ENCODE measurements at places on chromosomes 7 and 10.

DNA sequence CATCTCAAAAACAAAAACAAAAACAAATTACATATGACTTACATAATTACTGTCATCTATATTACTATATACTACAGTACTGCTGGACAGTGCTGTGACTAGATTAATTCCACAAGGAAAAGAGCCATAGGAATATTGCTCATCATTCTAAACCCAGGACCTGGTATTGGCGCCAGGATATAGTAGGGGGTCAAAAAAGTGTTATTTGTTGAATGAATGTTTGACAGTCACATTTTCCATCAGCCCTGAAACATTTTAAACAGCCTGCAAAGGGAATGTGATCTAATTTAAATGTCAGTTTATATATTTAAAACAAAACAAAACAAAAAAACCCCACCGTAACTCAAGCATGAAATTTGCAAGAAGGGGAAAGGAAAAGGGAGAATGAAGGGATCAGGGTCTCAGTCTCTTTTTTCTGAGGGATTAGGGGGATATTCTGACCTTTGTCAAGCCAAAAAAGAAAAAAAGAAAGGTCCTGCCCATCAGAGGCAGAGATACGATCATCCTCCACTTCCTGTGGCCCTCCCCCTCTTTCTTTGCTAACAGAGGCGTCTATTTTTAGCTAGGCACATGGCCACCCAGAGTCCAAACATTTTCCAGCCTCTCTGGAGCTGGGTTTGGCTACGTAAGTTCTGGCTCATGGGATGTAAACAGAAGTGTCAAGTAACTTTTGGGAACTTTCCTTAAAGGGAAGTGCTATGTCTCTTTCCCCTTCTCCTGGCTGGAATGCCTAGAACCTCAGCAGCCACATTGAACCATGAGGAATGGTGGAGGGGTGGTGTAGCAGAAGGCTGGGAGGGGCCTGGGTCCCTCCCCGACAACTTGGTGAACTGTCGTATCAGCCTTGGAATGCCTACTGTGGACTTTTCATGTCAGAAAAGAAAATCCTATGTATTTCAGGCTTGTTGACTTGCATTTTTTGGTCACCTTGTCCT lies 44.6 kb upstream of the DLG5 start:
- DNase-seq: peak; percentile 73

DNA sequence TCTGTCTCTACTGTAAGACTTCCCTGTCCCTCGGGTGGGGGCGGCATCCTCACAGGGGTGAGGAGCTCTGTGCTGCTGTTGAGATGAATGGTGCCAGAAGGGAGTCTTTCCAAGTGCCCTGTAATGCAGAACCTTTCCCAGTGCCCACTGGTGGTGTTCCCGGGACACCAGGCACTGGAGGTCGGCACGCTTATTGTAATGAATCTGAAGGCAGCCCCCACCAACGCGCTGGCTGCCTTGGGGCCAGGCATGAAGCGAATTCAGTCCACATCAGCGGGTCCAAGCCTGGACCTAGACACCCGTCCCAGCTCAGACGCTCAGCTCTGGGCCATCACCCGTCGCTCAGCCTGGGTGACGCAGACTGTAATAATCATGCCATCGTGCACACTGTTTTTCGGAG lies 592.9 kb downstream of the DNAJB6 start:
- no peak for DNase-seq

- DNase-seq: peak; percentile 4
Measured at GRCh38 chr7:37287131-37287855, 161.4 kb downstream of the ELMO1 start.

GRCh38 chr10:129332476-129332875 lies 134.6 kb upstream of the MGMT start:
- DNase-seq: no peak

- no peak for DNase-seq
Measured at GRCh38 chr7:29612596-29612995, 49.0 kb downstream of the PRR15 start.

- DNase-seq: no peak
Measured at GRCh38 chr7:143027683-143028082, 751 bp upstream of the OR9A2 start.

DNA sequence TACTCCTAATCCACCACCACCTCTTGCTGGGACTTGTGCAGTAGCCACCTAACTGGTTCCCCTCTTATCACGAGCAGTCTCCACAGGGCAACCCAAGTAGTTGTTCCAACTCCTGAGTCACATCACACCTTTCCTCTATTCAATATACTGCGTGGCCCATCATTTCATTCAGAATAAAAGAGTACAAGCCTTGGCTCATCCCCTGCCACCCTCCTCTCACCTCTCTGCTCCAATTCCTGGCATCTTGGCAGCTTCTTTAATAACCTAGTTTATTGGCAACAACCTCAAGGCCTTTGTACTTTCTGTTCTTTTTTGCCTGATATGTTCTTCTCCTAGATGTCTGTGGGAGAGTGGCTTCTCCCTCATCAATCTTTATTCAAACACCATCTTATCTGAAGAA lies 199.4 kb downstream of the KIAA1217 start:
- DNase-seq: no peak

DNA sequence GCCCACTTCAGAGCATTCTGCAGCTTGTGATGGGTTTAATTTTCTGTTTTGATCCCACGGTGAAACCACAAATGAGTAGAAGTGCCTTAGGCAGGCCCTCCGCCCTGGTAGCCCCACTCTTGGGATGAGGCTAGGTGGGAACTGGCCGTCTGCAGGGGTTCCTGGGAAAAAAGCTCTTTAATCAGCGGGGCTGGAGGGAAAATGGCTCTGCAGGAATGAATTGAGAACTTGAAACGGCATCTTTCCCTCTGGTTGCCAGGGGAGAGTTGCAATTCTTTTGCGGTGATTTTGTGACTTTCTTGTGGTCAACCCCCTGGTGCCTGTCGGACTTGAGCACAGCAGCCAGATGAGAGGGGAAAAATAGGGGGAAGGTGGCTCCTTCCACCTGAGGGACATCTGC lies 32.7 kb downstream of the COL26A1 start:
- no peak for DNase-seq

- no peak for DNase-seq
Measured at GRCh38 chr10:92242380-92242779, 48.5 kb downstream of the CPEB3 start.

DNA sequence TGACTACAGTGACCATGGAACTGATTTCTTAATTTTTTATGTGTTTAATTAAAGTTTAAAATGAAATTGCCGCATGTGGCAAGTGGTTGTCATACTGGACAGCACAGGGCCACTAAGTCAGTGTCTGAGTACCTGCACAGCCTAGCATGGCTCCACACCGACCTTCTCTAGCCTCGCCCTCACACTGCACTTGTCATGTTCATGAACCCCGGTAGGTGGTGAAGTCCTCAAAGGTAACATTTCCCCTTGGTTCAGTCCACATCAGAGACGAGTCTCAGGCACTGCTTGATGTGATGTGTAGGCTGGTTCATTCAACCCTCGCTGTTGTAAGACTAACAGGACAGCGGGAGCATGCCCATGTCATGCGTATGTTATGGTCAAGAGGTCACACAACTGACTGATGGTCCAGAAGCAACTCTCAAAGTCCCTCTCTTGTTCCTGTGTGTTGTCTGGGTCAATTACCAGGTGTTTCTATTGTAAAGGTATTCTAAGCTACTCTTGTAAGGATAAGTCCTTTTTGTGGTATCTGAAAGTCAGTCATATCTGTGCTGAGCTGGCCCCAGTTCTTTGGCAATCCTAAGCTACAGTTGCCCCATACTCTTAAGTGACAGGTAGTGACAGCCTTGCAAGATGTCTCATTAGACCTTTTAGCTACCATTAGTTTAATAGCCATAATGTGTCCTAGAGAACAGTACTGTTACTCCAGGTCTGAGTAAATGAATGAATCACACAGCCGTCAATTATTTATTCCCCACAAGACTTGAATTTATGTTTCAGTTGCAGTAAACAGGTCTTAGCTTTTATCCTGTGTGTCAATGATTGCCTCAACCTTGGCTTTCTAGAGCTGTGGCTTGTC lies 32.9 kb upstream of the ZC3HAV1L start:
- no peak for DNase-seq

- DNase-seq: no peak
Measured at GRCh38 chr7:154564676-154565075, 438.2 kb downstream of the PAXIP1 start.

- peak; percentile 43 for DNase-seq
Measured at GRCh38 chr10:79905322-79906314, 43.3 kb downstream of the SFTPD start.

GRCh38 chr10:132069122-132069848 lies 3.5 kb downstream of the JAKMIP3 start:
- no peak for DNase-seq

DNA sequence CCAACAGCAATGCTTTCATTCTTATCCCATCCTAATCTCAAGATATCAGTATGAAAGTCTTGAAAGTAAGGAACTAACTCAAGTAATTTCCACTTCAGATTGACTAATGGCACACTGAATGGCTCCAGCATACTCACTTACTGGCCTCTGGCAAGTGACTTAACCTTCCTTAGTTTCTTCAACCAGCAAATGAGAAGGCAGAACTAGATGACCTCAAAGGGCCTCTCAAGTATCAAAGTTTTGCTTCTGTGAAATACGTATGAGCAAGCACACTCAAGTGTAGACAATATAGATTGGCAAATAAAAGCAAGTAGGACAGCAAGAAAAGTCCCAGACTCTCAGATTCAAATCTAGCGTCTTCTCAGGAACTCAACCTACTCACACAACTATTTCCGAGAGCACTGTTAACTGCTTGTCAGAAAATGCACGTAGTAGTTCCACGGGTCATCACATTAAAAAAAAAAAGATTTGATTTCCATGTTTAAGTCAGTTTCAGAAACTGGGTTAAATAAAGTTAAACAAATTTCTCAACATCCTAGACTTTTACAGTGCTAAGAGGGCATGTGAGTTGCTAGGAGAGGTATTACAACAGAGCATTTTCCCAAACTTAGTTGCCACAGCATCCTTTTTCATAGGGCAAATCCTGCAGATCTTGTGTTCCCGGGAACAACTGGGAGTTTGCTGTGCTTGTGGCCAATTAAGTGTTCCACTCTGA lies 276.9 kb upstream of the KLF14 start:
- no peak for DNase-seq

DNA sequence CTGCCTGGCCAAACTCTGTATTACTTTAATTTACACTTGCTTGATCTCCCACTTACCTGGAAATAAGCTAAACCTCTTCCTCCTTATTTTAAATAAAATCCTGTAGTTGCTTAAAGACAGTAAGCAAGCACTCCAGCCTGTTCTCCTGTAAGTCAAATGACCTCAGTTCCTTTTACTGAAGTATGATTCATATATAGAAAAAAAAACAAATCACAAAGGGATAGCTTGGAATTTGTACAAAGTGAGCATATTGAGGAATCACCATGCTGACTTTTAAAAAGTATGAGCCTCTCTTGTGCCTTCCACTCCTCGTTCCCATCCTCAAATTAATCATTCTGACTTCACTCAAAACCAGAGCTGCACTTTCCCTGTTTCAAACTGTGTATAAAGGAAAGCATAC lies 52.0 kb downstream of the C10orf90 start:
- no peak for DNase-seq

DNA sequence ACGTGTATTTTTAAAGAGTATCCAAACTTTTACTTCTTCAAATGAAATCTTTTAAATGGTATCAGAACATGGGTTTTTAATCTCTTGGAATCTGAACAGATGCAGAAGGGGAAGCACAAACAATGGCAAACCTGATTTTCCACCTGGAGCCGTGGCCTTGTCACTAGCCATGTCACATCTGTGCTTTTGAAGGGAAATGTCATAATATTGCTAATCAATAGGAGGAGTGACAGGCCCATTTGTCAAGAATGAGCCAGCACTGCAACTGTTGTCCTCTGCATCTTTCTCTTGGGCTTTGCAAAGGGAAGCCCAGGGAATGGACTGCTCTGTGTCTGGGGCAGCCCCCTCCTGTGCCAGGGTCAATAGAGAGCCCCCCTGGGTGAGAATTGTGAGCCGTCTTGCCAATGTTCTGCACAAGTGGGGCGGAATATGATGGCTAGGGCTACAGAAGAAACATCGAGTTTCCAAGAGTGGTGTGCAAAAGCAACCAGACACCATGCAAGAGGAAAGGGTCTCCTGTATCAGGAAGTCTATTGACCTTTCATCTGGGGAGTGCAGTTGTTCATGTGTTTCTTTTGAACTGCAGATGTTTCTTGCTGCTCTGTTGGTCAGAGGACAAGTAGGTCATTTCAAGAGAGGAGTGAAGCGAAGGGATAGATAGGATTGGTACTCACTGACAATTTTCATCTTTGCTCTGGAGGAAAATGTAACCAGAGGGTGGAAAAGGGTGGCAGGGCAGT lies 181.8 kb upstream of the NPVF start:
- no peak for DNase-seq

DNA sequence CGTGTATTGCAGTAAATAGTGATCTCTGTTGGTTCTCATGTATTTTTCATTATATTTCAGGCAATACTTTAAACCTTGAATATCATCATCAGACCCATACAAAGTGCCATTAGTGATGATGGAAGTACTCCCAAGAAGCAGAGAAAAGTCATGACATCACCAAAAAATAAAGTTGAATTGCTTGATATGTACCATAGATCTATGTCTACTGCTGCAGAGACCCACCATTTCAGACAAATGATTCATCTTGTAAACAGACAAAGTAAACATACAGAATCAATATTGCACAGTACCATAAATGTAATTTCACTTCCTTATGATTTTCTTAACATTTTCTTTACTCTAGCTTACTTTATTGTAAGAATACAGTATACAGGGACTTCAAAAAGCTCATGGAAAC lies 347.8 kb downstream of the IPMK start:
- no peak for DNase-seq

GRCh38 chr7:108650467-108650866 lies 80.8 kb downstream of the DNAJB9 start:
- DNase-seq: no peak

DNA sequence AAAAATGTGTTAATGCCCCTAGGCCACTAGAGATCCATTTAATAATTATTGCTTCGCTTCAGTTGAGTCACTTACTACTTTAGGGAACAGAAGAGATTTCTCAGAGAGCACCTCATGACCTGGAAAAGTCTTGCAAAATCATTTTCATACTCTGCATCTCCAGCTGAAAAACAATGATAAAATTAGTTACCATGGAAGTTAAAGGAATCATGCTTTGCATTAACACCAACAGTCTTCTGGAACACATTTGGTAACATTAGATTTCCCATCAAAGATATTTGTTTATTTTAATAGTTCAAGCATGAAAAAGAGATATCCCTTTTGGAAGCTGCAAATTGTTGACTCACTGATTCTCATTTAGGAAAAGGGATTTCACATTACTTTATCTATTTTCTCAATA lies 1.8 kb upstream of the STEAP2 start:
- no peak for DNase-seq

- no peak for DNase-seq
Measured at GRCh38 chr10:116836902-116837523, 12.3 kb upstream of the ENO4 start.

DNA sequence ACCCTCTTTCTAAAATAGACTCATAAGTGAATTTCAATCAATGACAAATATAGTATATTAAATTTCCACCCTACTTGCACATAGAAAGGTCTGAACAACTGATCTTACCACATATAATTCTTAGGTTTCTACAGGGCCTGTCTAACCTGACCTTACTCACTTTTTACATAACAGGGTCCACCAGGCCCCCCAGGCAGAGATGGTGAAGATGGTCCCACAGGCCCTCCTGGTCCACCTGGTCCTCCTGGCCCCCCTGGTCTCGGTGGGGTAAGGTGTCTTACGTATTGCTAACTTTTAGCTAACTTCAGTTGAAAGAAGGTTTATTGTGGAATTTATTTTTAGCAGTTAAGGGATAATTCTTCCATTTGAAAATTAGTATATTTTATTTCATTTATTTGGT lies 5.3 kb downstream of the COL1A2 start:
- DNase-seq: no peak

Measured in body of pancreas (tissue), 4 donors.